Activated naive CD4-positive, alpha-beta T cell treated with anti-CD3 and anti-CD28 coated beads, Interleukin-2, amount 50 U/mL, for 72 hours (primary cell): ENCODE measurements at places on chromosomes 13 and 19.

DNA sequence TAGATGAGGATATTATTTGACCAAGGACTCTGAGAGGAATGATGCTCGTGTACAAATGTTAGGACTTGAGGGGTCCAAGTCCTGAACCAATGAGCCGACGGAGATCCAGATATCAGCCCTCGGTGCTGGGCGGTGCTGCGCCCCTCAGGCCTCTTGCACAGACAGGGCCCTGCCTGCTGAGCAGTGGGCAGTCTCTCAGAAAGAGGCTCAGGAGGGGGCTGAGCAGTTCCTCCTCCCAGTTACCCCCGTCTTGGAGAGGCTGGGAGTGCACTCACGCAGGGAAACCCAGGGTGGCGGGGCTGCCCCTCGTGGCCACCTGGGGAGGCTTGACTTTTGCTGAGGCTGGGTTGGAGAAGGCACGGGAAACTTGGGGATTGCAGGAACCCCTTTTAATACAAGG, 18.4 kb downstream of the TEX29 start:
- no peak for DNase-seq

GRCh38 chr19:47063874-47064273, 15.4 kb upstream of the TMEM160 start:
- DNase-seq = no peak

DNA sequence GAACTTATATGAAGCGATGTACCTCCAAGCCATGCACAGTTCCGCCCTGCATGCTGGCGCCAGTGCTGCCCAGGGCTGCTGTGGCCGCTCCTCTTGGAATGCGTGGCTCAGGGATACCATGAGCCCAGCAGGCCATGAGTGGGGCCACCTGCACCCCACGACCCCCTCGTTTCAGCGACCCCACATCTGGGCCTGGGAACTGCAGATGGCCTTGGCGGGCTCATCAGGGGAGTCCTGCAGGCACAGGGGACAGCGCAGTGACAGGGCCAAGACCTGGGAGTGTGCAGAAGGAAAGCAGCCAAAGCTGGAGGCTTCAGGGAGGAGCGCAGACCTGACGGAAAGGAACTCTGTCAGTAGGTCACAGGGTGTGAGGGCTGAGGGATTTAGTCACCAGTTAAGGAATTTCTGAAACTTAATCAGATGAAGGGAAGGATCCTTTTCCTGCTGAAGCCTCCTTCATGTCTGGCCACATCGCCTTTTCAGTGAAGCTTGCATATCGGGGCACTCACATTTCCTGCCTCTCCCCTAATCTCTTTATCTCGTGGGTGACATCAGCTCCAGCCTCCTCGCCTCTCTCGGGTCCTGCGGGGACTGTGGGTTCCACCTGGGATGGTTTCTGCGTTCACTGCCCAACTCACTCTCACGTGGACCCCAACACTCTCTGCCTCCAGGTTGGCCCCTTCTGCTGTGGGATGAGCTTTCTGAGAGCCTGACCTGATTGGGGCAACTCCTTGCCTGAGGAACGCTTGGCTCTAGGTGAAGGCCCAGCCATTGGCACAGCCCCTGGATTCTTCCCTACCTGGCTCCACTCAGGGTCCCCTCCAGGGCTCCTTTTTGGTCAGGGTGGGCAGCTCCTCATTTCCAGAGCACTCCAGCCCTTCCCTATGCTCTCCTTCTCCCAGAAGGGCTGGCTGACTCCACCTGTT, 123.5 kb downstream of the CRYL1 start:
- no peak for DNase-seq

GRCh38 chr13:32125751-32126150, 94.2 kb downstream of the FRY start:
- DNase-seq = no peak

DNA sequence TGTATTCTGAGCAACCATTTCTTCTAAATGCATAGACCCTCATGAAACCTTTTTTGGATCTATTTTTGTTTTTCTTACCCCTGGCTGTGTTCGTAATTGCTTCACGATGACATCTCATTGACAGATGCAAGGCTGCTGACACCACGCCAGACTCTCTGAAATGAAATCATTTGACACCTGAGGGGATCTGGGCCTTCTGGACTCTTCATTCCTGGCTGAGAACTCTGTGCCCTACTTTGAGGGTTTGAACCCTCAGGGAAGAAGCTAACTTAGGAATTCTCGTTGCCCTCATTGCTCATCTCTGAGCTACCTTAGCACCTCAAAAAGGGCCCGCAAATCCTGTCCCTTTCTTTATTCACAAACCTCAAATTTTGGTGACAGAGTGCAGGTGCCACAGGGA, 40.5 kb upstream of the NBEA start:
- DNase-seq = no peak

- DNase-seq = peak; percentile 88
Observed at GRCh38 chr19:41570639-41571112, 5.3 kb upstream of the CEACAM21 start.

GRCh38 chr19:17243830-17244617, 1.7 kb downstream of the NR2F6 start:
- DNase-seq = no peak

- DNase-seq = no peak
Observed at GRCh38 chr19:35354898-35355297, 3.4 kb upstream of the FFAR3 start.

- no peak for DNase-seq
Observed at GRCh38 chr13:65882810-65883209, 1347.3 kb downstream of the PCDH9 start.

DNA sequence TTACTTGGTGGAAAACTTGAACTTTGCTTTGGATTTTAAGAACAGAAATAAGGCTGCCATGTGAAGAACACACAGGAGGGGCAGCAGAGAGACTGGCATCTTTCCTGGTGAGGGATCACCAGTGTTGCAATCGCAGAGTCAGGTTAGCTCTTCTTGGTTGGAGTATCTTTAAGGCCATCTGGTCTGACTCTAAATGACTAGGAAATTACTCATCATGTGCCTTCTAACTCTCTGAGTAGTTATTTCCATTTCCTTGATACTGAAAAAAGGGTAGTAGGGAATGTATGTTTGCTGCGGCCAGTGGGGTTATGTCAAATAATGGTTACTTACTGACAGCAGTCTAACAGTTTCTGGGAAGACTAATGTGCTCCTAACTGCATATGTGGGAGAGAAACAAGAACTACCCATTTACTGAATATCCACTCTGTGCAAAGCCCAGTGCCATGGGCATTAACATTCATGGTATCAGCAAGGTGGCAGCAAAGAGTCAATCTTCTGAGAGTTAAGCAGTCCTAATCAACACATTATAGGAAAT, 122.1 kb downstream of the COG6 start:
- peak; percentile 40 for DNase-seq

- no peak for DNase-seq
Observed at GRCh38 chr19:55056827-55057226, 6.1 kb downstream of the RDH13 start.

DNA sequence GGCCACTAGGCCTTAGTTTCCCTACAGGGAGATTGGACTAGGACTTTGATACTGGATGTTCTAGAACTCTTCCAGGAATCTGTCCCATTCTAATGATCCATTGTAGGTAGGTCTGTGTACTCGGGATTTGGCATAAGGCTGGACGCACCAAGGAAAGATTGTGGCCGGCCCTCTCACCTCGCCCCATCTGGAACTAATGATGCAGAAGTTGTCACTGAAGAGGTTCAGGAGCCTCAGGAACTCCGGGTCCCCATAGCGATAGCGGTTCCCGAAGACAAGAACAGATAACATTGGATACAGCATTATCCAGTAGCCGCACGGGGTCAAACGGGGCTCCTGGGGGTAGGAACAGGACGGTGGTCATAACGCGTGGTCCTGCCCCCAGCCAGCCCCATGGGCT, 11.2 kb downstream of the EGLN2 start:
- DNase-seq = no peak

- DNase-seq = no peak
Observed at GRCh38 chr13:32024750-32025149, 6.8 kb upstream of the FRY start.
